ENCODE measurements at places on chromosomes 1 and 21. TPM values are rescaled to one million over a fixed set of nuclear protein-coding genes. Genes with fewer than 3 reads are reported as not detected.

DNA sequence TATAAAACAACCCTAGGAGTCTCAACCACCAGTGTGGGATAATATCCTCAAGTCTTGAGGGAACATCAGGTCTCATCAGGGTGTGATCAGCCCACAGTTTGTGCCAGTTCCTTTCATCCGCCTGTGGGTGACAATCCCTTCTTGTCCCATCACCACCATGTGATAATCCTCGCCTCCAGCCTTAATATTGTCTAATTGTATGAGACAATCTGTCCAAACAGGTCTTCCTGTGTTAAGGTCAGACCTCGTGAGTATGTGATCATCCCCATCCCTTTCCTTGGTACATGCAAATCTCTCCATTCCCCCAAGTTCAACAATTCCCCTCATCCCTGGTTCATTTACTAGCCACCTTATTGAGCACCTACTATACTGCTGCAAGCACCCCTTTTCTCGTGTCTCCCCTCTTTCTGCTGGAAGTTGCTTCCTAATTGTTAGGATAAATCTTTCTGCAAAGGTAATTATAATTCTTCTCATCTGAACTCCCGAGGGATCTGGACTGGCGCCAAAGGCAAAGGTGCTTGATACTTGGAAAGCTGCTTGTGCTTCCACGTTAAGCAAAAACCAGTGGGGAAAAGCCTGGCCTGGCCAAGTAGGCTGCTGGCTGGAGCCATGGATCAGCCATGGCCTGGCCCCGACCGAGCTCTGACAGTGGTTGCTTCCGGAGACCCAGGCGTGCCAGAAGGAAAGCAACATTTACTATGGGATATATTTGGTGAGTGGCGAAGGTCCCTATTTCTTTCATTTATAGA lies 92.5 kb downstream of the RNF220 start:
- DNase-seq = no peak

GRCh38 chr1:230299191-230300006 lies 126.7 kb downstream of the PGBD5 start:
- DNase-seq = no peak

- DNase-seq = no peak
Observed at GRCh38 chr1:57033222-57034001, 67.6 kb upstream of the C8B start.

DNA sequence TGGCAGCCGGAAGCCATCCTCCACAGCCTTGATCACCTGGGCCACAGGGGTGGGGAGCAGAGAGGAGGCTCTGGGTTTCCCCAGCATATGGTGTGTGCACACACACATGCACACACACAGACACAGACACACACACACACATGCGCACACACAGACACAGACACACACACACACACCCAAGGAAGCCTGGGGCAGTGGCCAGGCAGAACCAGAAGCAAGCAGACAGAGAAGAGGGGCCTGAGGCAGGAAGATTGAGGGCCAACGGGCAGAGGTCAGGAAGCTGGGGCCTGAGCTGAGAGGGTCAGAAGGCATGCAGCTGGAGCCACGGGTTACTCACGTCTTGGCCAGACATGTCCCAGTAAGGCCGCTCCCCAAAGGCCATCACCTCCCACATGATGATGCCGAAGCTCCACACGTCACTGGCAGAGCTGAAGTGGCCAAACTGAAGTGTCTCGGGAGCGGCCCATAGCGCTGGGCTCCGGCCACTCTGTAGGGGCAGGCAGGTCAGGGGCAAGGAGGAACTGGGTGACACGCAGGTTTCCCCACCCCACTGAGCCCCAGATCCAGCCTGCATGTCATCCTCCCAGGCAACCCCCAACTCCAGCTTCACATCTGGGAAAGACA lies 27.4 kb downstream of the CDCA8 start:
- DNase-seq = no peak

GRCh38 chr1:8249838-8250237 lies 68.1 kb upstream of the SLC45A1 start:
- no peak for DNase-seq

- no peak for DNase-seq
Observed at GRCh38 chr1:163664671-163665335, 343.0 kb downstream of the NUF2 start.

GRCh38 chr21:15687208-15687607 lies 42.6 kb upstream of the USP25 start:
- DNase-seq = peak; percentile 34

DNA sequence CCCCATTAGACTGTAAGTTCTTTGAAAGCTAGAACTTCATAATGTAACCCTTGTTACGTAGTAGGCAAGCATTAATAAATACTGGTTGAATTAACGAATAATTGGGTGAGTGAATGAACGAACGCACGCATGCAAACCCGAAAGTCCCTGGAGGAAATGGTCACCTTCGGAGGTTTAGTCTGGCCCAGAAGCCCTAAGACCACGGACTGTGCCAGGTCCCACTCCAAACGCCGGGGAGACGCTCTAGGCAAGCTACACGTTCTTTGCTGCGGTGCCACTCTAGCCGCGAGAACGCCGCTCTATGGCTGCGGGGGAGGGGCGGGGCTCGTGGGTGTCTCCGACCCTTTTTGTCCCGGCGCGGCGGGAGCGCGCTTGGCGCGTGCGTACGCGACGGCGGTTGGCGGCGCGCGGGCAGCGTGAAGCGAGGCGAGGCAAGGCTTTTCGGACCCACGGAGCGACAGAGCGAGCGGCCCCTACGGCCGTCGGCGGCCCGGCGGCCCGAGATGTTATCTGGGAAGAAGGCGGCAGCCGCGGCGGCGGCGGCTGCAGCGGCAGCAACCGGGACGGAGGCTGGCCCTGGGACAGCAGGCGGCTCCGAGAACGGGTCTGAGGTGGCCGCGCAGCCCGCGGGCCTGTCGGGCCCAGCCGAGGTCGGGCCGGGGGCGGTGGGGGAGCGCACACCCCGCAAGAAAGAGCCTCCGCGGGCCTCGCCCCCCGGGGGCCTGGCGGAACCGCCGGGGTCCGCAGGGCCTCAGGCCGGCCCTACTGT lies at the start of gene KDM1A:
KDM1A (plus strand) TSS at position 375 of the 769 bp plus-strand sequence; CDS start at position 504, 129 bp downstream.
- DNase-seq = peak; percentile 97

- DNase-seq = no peak
Observed at GRCh38 chr1:79737193-79737592, 730.7 kb upstream of the ADGRL4 start.

GRCh38 chr1:80987106-80987505 lies 813.6 kb upstream of the ADGRL2 start:
- no peak for DNase-seq

DNA sequence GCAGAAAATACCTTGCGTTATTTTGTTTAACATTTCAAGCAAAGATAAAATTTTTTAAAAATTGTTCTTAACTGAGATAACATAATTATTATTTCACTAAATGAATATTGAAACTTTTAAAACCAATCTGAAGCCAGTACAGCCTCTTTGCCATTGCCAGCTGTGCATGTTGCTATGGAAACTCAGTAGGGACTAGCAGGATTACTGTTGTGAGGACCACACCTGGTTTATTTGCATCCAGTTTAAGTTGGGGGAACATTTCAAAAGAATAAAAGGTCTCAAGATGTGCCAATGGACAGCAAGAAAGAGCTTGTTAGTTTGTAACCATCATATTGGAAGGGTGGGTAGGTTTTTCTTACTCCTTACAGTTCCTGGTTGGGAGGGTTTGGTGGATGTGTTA lies 80.7 kb downstream of the POU2F1 start:
- no peak for DNase-seq

DNA sequence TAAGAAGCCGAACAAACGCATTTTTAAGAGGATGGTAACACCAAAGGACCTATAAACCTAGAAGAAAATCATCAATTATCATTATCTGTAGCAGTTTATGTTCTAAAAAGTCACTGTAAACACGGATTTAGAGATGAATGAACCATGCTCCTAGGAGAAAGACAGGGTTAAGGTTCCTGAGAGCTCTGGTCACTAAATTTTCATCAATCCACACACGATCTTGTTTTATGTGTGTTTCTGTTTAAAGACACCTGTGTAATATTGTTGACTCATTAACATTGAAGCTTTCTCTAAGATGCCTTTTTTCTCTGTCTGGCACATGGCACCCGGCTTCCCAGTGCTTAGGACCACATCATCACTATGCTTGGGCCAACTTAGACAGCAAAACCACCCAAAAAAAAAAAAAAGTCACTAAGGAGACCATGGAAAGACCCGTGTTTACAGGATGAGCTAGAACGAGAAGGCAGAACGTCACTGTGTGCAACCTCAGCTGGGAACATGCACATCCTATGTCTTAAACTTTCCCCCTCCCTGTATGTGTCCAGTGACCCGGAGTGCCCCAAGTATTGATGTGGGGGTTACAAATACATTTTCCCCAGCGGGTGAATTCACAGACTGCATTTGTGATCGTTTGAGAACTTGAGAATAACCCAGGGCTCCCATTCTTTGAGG lies 55.8 kb upstream of the PDE9A start:
- DNase-seq = no peak

DNA sequence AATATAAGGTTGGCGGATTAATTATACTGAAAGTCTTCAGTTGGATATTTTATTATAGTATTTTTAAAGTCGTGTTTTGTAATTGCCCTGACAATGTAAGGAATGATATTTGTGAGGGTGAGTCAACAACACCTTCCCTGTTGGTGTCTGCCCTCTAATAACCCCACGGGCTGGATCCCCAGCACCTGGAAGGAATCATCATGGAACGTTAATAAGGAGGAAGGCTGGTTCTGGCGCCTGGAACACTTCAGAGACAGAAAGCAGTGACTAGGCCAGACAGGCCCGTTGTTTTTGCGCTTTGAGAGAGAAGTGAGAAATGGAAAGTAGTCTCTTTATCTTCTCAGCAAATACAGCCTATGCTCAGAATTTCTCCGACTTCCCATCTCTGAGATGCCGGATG lies 31.6 kb downstream of the TEX35 start:
- no peak for DNase-seq

GRCh38 chr1:22224091-22224490 lies 81.2 kb upstream of the WNT4 start:
- DNase-seq = no peak

DNA sequence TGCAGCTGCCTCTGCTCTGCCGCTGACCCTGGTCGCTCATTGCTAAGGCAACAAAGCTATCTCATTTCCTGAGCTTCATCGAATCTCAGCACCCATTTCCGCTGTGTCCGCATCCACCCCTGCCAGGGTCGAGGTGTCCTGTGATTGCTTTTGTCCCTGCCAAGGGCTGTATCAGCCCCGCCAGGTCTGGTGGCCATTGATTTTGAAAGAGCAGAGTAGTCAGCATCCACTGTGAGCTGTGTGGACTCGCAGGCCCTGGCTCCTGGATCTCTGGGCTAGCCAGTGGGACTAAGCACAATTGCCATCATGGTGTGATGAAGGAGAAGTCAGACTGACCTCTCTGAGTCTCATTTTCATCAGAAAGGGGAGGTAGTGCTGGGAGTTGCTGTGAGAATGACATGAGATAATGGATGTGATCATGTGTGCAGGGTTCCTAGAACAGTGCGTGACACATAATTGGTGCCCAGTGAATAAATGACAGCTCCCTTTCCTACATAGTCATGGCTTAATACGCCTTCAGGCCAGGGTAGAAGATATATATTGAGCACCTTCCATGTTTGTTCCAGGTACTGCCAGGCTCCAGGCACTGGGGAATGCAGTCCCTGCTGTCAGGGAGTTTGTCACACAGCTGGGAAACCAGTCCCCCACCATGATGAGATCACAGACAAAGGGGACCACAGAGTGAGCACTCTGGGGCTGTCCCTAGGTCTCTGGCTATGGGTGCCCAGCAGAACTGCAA lies 32.1 kb downstream of the NAV1 start:
- DNase-seq = no peak

GRCh38 chr1:51622455-51622913 lies 5.6 kb downstream of the OSBPL9 start:
- peak; percentile 94 for DNase-seq

DNA sequence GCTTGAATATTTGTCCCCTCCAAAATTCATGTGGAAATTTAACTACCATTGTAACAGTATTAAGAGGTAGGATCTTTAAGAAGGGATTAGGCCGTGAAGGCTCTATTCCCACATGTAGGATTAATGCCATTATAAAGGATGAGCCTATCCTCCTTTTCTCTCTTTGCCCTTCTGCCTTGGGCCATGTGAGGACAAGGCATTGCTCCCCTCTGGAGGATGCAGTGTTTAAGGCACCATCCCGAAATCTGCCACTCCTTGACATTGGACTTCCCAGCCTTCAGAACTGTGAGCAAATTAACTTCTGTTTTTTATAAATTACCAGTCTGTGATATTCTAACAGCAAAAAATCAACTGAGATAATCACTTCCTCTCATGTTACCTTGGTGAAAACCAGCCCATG lies 124.4 kb downstream of the TOMM20 start:
- no peak for DNase-seq

DNA sequence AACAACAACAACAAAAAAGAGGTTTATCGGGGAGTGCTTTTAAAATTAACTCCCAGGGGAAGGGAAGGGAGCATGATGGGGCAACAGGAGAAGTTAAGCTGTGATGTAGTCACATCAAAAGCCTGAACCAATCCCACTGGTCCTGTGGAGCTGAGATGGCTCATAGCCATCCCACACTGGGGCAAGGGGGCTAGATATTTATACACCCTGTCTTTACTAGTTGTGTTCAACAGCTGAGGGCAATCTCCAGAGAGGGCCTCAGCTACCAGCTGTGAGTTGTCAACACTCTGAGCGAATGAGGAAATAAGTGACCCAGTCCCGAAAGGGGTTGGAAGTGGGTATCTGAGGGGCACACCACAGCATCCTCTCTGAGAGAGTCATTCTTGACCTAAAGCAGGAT lies 31.0 kb upstream of the CREG1 start:
- no peak for DNase-seq

GRCh38 chr1:14522926-14523241 lies 75.6 kb upstream of the KAZN start:
- DNase-seq = peak; percentile 65

GRCh38 chr1:36605942-36606640 lies 123.4 kb upstream of the CSF3R start:
- DNase-seq = no peak

- DNase-seq = no peak
Observed at GRCh38 chr1:234324821-234325220, 48.4 kb upstream of the COA6 start.

GRCh38 chr1:21868941-21869454 lies 56.9 kb downstream of the LDLRAD2 start:
- DNase-seq = no peak

The CCDC185 gene
- not detected for total RNA-seq

The TNFRSF18 gene
- total RNA-seq = not detected

The JMJD4 gene
- 47.6 TPM for total RNA-seq

The VANGL1 gene
- total RNA-seq = 20.0 TPM

The OR10Z1 gene
- not detected for total RNA-seq

The MAP7D1 gene
- 234 TPM for total RNA-seq

The ASAP3 gene
- total RNA-seq = 1.7 TPM

The FCRL5 gene
- total RNA-seq = not detected

The CD1B gene
- total RNA-seq = not detected

Data from HT1080 (cell line).